ENCODE measurements at places on chromosomes 5 and 9.

DNA sequence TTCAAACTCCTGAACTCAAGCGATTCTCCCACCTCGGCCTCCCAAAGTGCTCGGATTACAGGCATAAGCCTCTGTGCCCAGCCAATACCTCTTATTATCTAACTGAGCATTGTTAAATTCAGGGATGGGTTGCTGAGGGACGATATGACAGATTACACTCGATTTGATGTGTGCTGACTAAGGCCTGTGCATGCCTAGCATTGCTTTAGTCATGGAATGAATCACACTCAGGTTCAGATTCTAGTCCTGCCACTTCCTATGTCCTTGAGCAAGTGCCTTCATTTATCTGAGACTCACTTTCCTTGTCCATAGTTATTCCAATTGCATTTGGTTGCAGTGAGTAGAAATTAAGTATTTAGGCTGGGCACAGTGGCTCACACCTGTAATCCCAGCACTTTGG, 19.5 kb downstream of the THBS4 start:
- peak; percentile 56 for DNase-seq

- peak; percentile 14 for DNase-seq
Measured at GRCh38 chr5:138011991-138012390, 20.9 kb downstream of the FAM13B start.

DNA sequence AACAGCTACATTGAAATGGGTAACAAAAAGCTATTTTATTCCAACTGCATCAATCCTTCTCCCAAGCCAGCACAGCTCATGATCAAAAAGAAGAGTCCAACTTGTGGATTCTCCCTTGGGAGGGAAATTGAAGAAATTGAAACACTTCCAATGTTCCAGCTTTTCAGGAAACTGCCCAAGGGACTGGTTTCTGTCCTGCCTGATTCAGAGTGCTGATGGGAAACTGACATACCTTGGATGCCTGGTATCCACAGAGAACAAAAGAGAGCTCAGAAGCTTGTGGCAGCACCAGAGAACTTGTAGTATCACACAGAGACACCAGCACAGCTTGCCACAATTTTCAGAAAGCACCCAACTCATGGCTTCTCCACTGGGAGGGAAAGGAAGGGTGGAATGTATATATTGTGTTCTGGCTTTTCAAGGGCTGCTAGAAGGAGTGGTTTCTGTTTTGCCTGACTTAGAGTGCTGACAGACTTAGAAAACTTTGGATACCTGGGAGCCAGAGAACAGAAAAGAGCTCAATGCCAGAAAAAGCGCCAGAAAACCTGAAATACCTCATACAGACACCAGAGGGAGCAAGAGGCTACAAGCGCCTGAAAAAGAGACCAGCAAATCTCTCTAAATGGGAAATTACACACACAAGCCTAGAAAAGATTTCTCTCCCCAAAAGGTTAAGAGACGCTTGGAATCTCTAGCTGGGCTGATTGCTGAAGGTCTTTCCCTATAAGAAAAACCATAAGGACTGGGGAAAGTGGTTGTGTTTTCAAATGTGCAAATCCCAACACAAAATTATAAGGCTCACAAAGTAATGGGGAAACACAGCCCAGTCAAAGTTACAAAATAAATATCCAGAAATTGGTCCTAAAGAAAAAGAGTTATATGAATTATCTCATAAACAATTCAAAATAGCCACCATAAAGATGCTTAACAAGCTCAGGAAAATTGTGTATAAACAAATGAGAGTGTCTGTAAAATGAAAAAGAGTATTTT, 178.8 kb downstream of the SPOCK1 start:
- DNase-seq = no peak

DNA sequence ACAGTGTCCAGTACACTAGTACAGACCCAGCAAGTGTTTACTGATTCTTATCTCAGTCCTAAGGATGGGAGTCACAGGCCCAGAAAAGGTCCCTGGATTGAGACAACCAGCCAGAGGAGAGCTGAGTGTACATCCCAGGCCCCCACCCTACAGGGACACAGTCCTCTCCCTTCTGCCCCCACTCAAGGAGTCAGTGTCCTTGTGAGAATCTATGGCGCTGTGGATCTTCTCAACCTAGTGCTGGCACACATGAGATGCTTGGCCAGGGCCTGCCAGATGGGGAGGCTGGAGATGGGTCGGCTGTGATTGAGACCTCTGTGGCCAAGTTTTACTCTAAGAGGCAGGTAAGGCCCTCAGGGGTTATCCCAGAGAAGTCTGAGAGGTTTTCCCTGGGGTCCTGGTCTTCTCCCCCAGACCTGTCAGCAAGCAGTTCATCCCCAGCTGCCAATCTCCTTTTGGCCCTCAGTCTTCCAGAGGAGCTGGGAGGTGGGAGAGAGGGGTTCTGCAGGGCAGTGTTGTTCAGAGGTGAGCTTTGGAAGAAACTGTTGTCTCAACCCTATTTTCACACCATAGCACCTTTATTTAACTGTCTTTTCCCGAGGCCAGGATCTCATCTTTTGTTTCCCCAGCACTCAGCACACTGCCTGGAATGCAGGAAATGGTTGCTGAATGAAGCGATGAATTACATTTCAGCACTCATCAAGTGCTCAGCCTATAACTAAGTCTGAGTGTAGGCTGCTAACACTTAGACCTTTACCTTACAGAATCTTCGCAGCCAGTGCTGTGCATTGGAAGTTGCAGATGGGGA, 3.2 kb upstream of the NSD1 start:
- no peak for DNase-seq

DNA sequence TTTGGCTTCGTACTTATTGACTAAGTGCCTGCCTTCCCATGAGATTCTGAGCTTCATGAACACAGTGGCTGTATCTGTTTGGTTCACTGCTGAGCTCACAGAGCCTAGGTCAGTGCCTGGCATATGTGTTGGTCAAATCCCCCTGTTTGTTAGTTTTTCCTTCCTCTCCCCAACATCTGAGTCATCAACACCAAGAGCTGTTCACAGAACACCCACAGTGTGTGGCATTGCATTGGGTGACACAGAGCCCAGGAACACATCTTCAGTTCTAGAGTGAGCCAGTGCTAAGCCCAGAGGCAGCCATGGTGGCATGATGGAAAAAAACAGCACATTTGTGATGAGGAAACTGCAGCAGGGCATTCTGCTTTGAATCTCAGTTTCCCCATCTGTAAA, 294.6 kb downstream of the SEC61B start:
- no peak for DNase-seq

- no peak for DNase-seq
Measured at GRCh38 chr9:105198023-105198422, 46.4 kb upstream of the SLC44A1 start.

- DNase-seq = peak; percentile 66
Measured at GRCh38 chr5:6781716-6782115, 68.5 kb downstream of the TENT4A start.

DNA sequence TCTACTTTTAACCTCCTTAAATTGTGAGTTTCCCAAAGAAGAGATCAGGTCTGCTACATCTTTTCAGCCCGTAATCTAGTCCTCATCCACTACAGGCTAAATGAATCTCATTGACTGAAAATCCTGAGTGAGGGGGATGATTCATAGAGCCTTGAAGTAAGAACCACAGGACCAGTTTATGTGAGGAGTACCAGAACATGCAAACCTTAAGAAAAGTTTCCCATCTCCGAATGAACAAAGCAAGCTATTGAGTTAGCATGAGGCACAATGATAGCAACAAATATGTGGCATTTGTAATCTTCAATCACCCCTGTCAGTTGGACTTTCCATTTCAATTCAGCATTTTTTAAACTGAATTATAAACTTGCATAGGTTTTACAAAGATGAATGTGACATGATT, 197.0 kb downstream of the ALDH1A1 start:
- no peak for DNase-seq

GRCh38 chr5:99058466-99058865, 129.7 kb upstream of the CHD1 start:
- DNase-seq = no peak

GRCh38 chr5:45507178-45507577, 189.0 kb downstream of the HCN1 start:
- no peak for DNase-seq

GRCh38 chr9:21689854-21690253, 112.6 kb upstream of the MTAP start:
- DNase-seq = no peak

DNA sequence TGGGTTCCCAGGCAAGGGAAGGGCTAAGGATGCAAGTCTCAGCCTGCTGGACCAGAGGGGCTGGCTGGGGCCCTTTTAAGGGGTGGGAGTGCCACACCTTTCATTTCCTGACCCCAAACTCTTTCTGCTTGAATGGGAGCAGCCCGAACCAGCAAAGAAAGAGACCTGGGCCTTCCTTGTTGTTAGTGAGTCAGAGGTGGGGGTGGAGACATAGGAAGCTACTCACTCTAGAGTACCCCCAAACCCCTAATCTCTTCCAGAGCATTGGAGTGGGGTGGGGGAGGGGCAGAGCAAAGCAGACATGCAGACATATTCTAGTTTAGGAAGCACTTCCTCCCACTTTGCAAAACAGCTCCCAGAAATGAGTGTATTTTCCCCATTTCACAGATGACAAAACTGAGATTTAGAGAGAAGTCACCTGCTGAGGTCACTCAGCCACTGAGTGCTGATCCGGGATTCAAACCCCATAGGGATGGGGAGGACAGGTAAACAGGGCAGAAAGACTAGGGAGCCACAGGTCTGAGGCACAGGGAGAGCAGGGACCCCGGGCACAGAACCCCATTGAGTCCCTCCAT, 6.0 kb upstream of the AQP3 start:
- DNase-seq = no peak

- DNase-seq = no peak
Measured at GRCh38 chr5:149141957-149142851, 911 bp downstream of the ABLIM3 start.

DNA sequence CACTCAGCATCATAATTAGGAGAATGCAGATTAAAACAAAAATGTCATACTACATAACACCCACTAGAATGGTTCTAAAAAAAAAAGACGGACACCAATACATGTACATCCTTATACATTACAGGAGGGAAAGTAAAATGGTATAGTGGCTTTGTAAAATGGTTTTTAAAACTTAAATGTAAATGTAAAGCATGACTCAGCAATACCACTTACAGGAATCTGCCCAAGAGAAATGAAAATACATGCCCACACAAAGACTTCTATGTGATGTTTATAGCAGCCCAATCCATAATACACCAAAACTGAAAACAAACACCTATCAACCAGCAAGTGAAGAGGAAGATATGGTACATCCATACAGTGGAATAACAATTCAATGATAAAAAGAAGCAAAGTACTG, 939.1 kb upstream of the ACO1 start:
- no peak for DNase-seq

GRCh38 chr5:153081385-153081784, 409.1 kb upstream of the GRIA1 start:
- no peak for DNase-seq

- DNase-seq = no peak
Measured at GRCh38 chr5:143543358-143544255, 140.1 kb upstream of the NR3C1 start.

GRCh38 chr5:42720251-42720650, 36.4 kb upstream of the CCDC152 start:
- no peak for DNase-seq

DNA sequence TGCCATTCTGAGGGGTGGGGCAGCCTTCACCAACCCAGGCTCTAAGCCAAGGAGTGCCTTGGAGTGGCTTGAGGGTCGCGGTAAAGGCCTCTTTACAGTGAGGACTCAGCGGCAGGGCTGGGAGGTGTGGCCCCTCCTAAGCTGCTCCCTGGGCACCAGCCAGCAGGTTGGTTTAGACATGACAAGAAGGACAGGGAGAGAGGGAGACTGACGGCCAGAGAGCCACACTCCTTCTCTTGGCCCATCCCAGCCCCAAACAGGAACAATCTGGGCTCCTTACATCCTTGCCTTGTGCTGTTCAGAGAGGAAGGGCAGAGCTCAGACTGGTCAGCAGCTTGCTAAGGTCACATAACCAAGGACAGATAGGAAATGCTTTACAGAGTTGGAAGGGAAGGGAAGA, 94.5 kb downstream of the LMX1B start:
- DNase-seq = no peak

- no peak for DNase-seq
Measured at GRCh38 chr5:139712412-139712811, 64.3 kb downstream of the CXXC5 start.

GRCh38 chr9:8365029-8365428, 565.5 kb upstream of the DMAC1 start:
- no peak for DNase-seq

- no peak for DNase-seq
Measured at GRCh38 chr9:122106576-122106975, 13.5 kb upstream of the TTLL11 start.

GRCh38 chr9:35706951-35707350, 17.2 kb upstream of the TPM2 start:
- DNase-seq = no peak

GRCh38 chr9:126397056-126397455, 70.4 kb downstream of the MVB12B start:
- DNase-seq = no peak

- DNase-seq = no peak
Measured at GRCh38 chr9:136174779-136175615, 29.9 kb downstream of the LHX3 start.

GRCh38 chr5:90096415-90097081, 313.0 kb downstream of the CETN3 start:
- DNase-seq = peak; percentile 88

DNA sequence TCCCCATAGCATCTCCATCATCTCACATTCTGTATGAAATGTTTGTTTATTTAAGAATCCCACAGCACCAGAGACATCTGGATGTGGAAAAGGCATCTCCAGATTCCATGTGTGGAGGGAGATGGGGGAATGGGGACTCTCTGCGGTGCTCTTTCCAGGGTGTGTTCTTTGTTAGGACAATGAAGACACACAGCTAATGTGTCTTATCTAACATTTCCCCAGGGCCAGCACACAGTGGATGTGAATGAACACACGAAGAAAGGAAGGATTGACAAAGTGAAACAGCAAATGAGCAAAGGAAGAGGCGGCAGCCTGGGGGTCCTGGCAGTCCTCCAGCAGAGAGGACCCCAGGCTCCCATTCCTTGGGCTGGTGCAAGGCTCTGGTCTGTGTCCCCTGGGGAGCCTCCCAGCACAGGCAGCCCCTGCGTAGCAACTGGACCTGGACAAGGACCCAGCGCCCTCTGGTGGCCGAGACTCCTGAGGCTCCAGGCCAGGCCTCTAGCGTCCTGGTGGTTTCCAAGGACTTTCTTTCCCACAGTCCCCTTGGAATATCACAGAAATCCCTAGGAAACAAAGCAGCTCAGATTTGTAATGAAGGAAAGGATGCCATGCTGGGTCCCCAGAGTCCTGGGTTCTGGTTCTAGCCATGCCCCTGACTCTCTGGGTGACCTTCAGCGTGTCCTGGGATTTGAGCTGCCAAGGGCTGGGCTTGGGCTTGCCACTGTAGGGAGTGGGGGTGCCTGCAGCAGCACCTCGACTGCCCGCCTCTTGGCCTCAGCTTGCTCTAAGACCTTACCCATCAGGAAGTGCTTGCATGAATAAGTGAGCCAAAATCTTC, 3.5 kb upstream of the PDLIM7 start:
- no peak for DNase-seq

- DNase-seq = no peak
Measured at GRCh38 chr9:117412006-117412715, 2.7 kb downstream of the ASTN2 start.
